ENCODE measurements at places on chromosomes 3 and 15.

DNA sequence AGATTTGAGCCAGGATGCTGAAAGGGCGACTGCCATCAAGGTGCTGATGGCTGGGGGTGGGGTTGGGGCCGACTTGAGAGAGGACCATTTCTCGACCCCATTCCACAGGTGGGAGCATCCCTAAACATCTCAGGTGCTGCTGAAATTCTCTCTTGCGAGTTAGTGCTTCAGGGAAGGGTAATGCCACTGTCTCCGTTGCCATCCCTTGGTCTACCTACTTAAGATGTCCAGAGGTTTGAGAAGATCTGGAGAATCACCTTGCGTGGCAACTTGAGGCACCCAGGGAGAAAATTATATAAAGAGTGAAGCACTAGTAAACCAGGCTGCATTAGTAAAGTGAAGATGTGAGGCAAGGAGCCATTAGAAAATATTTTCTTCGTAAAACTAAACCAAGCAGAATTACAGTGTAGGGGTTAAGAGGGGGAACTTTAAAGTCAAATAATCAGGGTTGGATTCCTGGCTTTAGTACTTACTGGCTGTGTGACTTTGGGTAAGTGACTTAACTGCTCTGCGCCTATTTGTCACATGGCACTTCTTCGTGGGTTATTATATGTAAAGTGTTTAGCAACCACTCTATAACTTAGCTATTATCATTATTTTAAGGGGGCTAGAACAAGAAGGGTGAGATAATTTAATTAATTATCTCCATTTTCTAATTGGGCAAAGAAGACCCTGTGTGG is 662 bp upstream of the RFTN1 start:
- DNase-seq: no peak

DNA sequence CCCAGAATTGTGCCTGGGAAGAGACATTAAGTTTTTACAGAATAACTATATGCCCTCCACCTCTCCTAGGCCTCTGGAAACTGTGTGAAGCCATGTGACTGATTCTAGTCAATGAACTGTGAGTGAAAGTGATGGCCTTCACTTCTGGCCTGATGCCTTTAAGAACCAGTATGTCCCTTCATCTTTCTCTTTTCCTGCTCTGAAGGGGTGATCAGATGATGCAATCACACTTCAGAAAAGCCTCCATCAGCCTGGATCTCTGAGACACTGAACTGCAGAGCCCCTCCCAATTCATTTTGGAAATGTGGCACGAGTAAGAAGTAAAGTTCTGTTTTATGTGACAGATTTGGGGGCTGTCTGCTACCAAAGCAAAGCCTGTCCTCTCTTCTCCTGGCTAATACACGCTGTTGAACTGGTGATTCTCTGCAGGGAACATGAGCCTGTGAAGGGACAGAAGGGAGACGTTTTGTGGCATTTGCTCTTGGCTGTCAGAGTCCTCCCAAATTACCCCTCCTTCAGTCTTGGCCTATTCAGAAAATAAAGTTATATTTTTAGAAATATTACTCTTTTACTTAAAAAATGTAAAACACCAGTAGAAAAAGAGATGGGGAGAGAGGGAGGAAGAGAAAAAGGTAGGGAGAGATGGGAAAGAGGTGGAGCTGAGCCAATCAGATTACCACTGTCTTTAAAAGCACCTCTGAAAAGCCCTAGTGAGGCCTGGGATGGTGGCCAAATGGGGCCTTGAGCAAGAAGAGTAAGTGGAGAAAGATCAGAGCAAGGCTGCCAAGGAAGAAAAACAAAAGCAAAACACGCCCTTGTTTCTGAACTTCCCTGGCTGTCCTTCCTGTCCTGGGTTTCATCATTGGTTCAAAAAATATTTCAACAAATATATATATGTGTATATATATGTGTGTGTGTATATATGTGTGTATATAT is 40.9 kb upstream of the RYK start:
- no peak for DNase-seq

GRCh38 chr3:46909535-46910161 is 32.1 kb downstream of the PTH1R start:
- peak; percentile 93 for DNase-seq

GRCh38 chr3:168186293-168186983 is 90.7 kb upstream of the GOLIM4 start:
- no peak for DNase-seq

DNA sequence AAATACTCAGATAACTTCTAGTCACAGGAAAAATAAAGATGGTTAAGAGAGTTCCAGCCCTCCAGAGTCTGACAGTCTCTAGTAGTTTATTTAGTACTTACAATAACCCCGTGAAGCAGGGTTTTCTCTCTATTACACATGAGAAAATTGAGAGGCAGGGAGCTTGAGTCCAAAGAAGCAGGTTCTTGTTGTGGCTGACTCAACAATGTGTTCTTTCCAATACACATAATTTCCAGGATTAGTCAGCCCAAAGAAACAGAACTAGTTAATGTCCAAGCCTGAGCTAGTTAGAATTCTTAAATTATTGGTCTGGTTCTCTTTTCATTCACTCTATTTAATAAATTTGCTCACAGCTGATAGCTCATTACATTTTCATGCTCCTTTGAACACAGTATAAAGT is 49.9 kb downstream of the ALDH1A2 start:
- no peak for DNase-seq

GRCh38 chr15:53586799-53587198 is 172.7 kb downstream of the WDR72 start:
- no peak for DNase-seq

- no peak for DNase-seq
Observed at GRCh38 chr3:138471481-138471880, 37.1 kb downstream of the ESYT3 start.

- DNase-seq: no peak
Observed at GRCh38 chr3:187719628-187720336, 17.4 kb upstream of the RTP2 start.

GRCh38 chr3:53519065-53519709 is 24.8 kb downstream of the CACNA1D start:
- no peak for DNase-seq

- no peak for DNase-seq
Observed at GRCh38 chr3:127197300-127198189, 4.6 kb downstream of the PRR23E start.

DNA sequence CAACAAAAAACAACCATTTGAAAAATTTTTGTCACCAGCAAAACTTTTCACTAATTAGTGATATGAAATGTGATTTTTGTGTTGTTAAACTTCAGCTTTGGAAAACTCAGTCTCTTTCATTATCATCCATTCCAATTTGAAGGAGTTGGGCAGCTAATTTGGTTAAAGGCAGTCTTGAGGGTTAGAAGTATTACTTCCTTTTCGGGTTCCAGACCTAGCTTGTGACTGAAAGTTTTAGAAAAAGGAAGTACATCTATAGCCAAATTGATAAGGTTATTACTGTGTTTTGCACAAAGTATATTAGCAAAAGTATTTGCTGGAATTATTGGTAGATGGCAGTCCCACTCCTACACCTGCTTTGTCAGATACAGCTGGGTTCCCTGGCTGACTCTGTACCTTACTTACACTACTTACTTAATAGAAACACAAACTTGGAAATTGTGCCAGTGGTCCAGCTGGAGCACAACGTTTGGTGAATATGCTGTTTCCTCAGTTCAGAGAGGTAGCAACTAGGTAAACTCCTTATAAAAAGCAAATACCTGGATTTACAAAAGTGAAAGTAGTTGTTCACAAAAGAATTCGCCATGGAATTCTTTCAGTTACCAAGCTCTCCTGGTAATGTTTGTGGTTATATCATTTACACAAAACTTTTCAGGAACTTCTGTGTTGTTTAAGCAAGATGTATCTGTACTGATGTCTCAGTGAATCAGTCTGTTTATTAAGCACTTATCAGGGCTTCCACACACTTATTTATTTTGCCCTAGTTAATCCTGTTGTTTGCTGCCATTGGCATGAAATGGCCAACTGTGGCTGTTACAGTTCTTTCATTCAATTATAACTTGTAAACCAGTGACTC is 31.6 kb downstream of the TIPARP start:
- no peak for DNase-seq

DNA sequence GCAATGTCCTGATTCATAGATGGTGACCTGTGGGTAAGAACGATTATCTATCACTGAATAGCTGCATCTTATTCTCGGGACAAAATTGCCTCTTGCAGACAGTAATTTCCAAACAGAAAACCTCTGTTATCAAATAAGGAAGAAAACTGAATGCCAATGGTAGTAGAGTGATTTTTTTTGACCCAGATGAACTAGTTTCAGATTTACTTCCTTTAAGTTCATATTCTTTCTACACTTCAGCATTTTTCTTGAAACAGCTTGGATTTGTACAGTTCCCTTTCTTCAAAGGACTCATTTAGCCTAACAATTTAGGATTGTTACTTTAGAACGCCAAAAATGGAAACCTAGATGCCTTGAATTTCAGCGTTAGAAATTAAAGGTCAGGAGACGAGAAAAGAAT is 14.6 kb downstream of the ETV5 start:
- DNase-seq: no peak

DNA sequence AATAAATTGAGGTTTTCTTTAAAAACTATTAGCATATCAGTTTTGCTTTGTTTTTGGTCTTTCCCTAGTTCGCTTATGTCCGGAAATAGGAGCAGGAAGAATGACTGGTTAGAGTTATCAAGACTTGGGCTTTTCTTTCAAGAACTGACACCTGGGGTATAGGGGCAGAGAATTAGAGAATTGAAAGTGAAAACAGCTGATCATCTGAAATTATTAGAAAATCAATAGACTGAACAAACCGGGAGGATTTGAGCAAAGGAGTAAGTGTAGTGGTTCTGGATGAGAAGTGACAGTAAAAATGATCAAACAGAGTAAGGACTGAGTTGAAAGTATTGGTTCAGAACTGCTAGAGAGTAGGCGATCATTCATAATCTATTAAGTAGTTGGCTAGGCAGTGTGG is 6.0 kb downstream of the MINDY2 start:
- no peak for DNase-seq

DNA sequence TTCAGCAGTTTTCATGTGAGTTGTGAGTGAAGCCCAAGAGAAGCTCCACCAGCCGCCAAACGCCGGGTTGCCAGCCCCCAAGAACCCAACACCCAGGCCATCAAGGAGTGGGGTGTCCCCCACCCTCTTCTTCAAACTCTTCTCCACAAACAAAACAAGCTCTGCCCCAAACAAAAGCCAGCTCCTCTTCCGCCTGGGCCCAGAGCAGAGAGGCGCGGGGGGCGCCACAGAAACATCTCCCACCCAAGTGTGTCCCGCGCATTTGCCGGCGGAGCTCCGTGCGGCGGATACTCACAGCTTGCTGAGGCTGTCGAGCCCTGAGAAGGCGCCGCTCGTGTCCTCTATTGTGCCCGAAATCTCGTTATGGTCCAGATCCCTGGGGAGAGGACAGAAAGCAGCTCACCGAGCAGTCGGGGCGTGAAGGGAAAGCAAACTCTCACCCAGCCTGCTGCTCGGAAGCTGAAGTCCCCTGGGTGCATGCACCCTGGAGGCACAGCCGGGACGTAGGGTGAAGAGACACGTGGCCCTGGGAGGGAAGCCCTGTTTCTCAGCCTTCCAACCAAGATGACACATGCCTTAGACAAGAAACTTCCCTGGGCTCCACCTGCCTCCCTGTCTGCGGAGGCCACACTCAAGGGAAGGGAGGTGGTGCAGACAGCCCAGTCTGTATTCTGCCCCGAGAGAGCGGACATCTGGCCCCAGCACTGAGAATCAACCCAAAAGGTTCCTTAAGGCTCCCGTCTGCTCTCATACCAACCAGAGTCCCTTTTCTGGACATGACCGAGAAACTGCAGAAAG is 95.7 kb downstream of the LRIG1 start:
- no peak for DNase-seq

GRCh38 chr15:101672298-101672697 is 20.1 kb upstream of the TM2D3 start:
- no peak for DNase-seq

DNA sequence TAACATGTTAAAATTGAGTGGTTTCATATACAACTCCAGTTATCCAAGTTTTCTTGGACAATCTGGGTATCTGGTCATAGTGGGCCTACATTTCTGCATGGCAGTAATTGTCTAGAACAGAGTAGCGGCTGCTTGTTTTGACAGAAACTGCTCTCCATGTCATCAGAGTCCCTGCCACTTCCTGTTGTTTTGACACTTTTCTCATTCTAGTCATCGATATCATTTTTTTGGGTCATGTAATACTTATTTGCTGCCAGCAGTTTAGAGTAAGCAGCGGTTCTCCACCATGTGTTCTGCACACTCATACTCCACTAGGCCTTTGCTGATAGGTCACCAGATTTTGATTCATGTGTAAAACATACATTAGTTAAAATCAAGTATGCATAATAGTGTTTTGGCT is 81.5 kb downstream of the SLC25A26 start:
- DNase-seq: no peak

- DNase-seq: no peak
Observed at GRCh38 chr3:87336761-87337160, 60.4 kb upstream of the POU1F1 start.

GRCh38 chr3:69739204-69740102 is at the start of gene MITF:
MITF (plus strand) TSS chr3:69739464; CDS start chr3:69739598, 134 bp downstream.
- peak; percentile 95 for DNase-seq

All from chondrocyte (in vitro differentiated cells).